ENCODE measurements at places on chromosomes 6 and 20.

DNA sequence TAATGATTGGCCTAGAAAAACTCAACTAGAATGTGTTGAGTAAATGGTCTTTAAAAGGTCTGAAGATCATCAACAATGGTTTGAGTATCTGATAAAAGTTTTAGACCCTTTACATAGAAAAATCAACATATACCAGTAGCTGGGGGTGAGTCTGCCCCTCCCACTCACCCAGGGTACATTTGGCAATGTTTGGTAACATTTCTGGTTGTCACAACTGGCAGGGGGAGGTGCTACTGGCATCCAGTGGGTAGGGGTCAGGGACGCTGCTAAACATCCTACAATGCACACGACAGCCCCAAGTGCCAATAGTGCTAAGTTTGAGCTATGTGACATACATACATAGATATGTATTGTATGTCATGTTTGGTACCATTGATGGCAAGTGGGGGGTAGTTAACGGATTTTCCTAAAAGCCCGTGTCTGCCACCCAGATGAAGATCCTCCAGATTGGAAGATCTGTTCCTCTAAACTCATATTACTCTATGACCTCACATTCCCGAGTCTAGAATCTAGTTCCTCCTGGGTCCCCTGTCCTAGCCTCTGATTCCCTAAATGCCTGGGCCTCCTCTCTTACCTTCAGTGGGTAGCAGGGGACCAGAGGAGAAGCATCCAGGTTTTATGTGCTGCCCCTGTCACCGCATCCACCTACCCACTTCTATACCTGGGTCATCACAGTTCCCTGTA is 2.5 kb upstream of the MMP9 start:
- no peak for DNase-seq

- no peak for DNase-seq
Measured at GRCh38 chr6:155014670-155015300, 19.7 kb downstream of the TIAM2 start.

DNA sequence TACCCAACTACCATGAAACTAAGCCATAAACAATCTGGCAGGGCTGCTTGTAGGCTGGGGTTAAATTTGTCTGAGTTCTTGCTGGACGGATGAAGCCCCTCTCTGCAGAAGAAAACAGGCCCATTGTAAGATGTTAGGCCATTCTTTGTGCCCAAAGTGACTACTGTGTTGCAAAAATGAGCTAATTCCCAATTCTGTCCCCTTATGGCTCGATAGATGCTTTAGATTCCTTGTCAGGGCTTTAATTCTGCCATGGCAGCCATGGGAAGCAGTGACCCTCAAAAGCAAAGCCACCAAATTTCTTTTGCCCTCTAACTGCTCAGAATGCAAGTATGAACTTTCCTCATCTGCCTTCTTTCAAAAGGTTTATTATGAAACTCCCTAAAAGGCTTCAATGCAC is 45.2 kb downstream of the LAMA4 start:
- no peak for DNase-seq

- no peak for DNase-seq
Measured at GRCh38 chr20:9128568-9128967, 59.7 kb downstream of the PLCB4 start.

DNA sequence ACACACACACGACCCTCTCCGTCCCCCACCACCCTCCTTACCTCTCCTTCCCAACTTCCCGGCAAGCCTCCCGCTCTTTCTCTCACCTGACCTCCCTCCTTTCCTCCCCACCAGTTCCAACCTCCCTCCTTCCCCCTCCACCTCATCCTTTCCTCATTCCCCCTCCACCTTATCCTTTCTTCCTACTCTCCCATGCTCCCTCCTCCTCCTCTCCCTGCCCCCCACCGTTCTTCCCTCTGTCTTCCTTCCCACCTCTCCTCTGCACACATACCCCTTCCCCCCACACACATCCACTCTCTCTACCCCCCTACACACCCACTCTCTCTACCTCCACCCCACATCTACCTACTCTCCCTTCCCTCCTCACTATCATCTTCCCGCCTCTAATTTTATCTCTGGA is 144.2 kb downstream of the TBC1D32 start:
- DNase-seq, result no peak

- peak; percentile 96 for DNase-seq
Measured at GRCh38 chr6:35731414-35731735, 5.5 kb upstream of the ARMC12 start.

- no peak for DNase-seq
Measured at GRCh38 chr6:143688681-143689080, 10.9 kb downstream of the PHACTR2 start.

GRCh38 chr6:81491454-81492101 is 260.9 kb downstream of the TENT5A start:
- no peak for DNase-seq

DNA sequence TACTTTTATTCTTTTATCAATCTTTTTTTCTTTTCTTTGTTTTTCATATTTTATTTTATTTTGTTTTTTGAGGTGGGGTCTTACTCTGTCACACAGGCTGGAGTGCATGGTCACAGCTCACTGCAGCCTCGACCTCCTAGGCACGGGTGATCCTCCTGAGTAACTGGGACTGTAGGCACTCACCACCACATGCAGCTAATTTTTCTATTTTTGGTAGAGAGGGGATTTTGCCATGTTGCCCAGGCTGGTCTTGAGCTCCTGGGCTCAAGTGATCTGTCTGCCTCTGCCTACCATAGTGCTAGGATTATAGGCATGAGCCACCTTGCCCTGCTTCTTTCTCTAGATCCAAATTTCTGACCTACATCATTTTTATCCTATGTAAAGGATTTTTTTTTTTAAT is 153.2 kb downstream of the CDKAL1 start:
- no peak for DNase-seq

Measured in lung (tissue), 17 donors.